Memory B cell (primary cell): ENCODE measurements at places on chromosomes 3 and 15.

DNA sequence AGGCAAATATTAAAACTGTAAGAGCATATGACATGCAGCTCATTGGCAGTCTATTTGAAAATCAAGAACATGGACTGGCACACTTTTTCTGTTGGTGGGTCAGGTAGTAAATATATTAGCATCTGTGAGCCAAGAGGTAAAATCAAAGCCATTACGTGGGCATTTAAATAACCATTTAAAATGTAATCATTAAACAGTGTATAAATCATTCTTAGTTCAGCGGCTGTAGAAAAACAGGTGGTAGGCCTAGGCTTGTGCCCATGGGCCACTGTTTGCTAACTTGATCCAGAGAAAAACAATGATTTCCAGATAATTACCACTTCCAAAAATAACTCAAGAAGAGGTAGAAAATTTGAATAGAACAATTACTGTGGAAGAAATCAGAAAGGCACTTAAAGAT lies 105.1 kb downstream of the CHST2 start:
- no peak for DNase-seq

DNA sequence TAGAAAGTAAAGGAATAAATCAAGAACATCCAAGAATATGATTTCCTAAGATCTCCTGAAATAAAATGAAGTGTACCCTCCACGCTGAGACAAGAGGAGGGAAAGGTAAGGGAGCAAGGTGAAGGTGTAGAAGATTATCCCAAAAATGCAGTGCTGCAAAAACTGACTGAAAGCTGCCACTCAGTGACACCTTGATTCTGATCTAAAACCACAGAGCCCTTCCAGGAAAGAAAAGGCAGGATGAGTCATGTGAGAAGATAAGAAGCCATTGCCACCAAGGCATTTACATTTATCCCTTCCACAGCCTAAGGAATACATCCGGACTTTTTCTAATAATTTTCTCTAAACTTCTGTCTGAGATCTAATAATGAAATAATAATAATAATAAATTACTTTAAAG lies 49.9 kb downstream of the IGSF11 start:
- no peak for DNase-seq

- DNase-seq, result no peak
These were observed 4.1 kb downstream of the ITGB5 start for GRCh38 chr3:124882816-124883747.

GRCh38 chr3:111936967-111937366 lies 41.9 kb upstream of the ABHD10 start:
- DNase-seq, result no peak

DNA sequence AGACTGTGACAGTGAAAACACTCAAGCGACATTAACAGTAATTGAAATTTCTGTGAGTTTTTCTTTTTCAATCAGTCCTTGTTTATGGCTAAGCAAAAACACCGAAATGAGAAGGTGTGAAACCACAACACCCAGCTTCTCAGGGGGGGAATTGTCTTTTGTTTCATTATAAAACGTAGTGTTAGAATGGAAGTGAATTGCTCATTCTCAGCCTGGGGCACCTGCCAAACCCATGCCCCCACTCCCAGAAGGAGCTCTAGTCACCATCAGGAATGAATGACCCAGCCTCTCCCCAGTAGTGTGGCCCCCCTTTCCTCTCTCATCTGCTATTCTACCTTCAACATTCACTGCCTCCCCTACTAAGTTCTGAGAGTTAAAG lies 185.8 kb upstream of the CFAP20DC start:
- DNase-seq, result no peak

DNA sequence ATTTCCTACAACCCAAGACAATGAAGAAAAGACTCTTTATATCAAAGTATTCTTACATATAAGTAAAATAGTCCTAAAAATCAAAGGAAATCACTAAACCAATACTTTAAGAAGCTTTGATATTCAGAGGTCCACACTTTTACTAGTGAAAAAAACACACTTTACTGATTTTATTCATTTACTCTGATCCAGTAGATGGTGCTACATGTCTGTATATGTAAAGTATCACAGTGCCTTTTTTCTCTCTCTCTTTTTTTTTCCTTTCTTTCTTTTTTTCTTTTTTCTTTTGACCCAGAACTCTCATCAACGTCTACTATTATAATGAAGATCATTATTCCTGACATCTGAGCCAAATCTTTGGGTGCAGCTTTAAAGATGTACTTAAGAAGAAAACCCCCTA lies 10.8 kb upstream of the CCDC39 start:
- no peak for DNase-seq

DNA sequence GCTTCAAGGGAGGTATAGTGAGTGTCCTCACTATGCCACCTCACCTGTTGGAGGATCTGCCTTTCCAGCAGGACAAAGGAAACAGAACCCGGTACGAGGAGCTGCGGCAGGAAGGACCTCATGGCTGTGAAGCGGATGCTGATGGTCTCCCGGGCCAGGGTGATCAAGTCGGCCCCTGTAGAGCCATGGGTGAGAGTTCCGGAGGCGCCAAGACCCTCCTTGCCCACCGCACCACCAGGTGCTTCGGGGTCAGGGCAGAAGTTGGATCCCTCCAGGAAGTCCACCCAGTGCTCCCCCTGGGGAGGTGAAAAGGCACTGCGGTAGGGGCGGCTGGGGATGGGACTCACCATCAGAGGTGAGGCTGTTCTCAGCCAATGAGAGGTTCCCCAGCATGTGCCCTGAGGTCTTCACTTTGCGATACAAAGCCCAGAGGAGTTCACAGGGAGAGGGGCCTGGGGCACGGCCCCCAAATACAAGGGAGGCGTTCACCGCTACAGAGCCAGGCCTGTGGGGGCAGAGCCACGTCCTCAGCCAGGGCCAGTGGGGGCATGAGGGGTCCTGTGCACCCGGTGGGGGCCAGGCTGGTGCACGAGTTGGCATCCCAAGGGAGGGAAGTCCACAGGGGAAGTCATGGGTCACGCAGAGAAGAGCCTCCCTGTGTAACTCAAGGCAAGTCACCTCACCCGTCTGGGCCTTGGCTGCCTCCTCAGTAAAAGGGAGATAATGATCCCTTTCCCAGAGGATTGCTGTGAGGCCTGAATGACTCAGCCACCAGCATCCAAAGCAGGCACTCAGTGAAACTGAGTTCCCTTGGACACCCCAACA lies 27.7 kb downstream of the C15orf39 start:
- no peak for DNase-seq

DNA sequence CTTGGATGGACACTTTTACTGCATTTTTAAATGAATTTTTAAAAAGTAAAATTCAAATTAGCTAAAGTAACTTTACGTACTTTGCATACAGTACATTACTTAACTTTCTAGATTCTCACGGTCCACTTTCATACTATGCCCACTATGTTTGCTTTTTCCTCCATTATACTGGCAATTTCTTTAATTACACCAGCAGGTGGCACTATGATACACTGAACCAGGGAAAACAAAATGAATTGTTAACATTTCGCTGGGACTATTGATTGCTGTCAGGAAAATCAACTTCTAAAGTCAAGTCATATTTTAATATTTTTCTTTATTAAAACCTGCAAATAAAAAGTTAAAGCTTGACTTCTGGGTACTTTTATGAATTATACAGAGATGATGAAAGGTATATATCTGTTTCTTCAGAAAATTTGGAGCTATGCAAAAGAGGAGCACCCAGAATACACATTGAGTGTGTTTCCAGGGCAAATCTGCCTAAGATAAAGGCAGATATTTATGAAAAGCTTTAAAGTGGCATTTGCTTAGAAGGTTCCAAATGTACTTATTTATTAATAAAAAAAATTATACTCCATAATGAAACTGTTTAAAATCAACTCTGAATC lies 21.8 kb upstream of the POU1F1 start:
- no peak for DNase-seq

DNA sequence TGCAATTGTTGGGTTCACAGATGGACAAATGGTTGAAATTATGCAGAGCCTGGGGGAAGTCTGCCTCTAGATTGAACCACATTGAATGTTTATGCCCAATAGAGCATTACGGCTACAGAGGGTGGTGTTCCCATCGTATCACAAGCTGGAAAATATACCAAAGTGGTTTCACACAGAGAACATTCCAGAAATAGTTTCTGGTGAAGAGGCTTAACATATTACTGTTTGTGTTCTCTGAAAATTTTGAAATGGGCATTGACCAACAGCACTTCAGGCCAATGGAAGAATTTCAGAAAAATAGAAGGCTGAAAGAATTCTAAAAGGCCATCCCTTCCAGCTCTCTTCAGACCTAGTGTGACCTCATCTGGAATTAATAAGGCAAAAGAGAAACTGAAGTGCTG lies 203.9 kb downstream of the NEK10 start:
- DNase-seq, result no peak

GRCh38 chr15:89030311-89030710 lies 57.9 kb upstream of the ABHD2 start:
- no peak for DNase-seq

DNA sequence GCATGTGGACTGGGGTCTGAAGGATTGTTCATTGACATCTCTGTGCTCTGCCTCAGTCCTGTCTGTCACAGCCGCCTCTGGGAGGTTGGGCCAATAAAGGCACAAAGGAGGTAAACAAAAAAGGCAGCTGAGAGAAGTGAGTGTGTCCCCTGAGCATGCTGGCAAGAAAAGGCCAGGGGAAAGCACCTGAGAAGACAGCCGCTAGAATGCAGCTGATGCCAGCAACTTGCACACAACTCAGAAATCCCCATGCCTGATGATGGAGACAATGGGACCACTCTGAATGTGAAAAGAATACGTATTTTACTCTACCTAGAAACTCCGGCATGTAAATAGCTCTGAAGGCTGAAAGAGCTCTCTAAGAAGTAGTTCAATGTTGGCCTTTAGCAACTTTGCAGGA lies 118.7 kb downstream of the KCNH8 start:
- DNase-seq, result no peak

DNA sequence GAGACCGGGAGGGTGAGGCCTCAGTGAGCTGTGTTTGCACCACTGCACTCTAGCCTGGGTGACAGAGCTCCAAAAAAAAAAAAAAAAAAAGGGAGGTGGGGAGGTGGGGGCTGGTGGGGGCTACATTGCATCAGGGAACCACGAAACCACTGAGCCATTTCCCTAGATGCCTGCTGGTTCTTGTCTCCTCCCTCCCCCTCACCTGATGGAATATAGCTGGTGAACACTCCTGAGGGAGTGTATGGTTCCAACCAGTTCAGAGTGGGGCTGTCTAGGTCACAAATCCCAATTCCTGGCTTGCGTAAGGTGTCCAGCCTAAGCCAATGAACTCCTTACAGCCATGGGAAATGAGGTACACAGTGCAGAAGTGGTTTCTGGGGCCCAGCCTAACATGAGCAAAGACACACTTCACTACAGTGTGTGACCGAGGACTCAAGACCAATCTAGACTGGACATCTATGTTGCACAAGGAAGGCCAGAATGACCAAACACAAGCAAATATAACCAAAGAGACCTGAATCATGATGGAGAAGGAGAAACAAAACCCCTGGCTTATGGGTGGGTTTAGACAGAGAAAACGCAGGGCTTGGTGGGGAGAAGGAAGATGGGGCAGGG lies 39.1 kb upstream of the OSBPL11 start:
- DNase-seq, result no peak

DNA sequence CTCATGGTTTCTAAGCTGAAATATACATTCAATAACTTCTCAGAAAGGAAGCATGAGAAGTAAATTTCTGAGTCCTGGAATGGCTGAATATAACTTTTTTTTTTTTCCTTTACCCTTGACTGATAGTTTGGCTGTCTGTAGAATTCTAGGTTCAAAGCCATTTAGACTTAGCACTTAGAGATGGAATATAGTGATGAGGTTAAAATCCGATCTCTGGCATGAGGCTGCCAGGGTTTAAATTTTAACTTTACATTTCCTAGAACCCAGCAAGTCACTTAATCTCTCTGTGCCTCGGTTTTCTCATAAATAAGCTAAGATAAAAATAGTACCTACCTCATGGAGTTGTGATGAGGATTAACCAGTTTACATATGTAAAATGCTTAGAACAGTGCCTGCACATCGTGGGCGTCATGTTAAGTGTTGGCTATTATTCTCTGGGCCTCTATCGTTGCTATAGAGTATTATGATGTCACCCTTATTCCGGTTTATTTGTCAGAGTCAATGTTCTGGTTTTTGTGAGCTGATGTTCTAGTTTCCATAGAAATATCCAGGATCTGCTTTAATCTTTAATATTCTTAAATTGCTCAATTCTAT lies 199.8 kb upstream of the TLE3 start:
- no peak for DNase-seq

GRCh38 chr3:149233323-149233722 lies 11.7 kb upstream of the CP start:
- no peak for DNase-seq

DNA sequence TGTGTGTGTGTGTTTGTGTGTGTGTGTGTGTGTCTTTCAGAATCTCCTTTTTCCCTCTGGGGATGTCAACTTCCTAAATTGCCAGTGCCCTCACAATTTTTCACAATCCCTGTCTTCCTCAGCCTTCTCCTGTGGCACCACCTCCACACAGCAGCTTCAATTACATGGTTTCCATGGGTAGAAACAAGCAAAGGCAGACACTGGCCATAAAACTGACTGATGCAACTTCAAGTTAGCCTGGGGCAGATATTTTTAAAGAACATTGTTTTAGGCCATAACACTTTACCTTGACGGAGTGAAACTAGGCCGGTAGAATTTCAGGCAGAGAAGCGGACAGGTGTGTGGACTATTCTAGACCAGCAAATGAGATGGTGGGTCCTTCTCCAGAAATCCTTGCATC lies 405.8 kb upstream of the SUCLG2 start:
- no peak for DNase-seq

DNA sequence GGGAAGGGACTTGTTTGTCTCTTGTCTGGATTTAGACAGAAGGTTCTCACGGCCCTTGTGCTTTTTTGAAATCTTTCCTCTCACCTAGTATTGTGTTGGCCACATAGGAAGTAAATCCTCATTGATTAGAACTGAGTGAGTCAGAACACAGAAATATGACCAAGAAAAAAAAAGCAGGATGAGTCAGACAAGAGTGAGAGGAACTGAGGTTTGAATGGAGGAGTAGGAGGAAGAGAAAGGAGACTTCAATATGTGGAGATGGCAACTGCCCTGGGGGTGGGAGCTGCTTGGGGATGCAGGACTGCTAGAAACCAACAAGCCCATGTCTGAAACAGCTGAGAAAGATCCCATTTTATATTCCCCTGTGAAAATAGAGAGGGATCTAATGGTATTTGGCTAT lies 194.1 kb upstream of the ZBTB20 start:
- DNase-seq, result no peak

DNA sequence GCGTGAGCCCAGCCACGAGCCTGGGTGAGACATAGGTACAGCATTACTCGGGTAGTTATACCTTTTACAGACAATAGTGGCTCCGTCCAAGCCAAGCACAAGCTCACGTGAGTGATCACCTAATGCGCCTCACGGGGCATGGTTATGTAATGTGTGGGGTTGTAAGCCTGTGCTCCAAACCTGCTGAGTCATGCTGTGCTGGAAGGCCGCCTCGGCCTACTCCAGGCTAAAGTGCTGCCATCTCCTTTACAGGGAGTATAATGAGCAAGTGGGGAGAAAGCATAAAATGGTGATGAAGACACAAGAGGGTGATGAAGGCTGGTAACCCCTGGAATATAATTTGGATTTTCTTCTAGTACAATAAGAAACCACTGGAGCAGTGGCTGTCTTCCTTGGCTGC lies 175.8 kb upstream of the STT3B start:
- no peak for DNase-seq
